Stimulated activated CD8-positive, alpha-beta memory T cell treated with anti-CD3 and anti-CD28 coated beads, Interleukin-4, amount 100 ng/mL, for 48 hours (primary cell): ENCODE measurements at places on chromosomes 3 and 15.
A peak's percentile ranks its signal among the peaks of the same experiment; 100 is the strongest.

- no peak for DNase-seq
Measured at GRCh38 chr3:114884213-114884923, 262.7 kb downstream of the ZBTB20 start.

DNA sequence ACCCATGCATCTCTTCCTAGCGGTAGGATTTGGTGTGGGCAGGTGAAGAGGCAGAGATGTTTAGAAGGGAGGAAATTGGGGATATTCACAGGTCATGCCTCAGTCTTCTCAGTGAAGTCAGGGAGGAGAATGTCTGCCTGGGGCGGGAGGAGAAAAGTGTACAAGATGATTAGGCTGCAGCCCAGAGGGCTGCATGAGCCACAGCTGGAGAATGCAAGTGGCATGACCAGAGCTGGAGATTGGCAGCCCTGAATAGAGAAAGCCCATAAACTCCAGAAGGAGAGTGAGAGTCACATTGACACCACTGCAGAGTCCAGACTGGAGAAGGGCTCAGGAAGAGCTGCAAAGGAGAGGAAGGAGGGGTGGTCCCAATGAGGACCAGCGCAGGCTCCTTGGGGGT, 22.6 kb downstream of the PDHB start:
- no peak for DNase-seq

DNA sequence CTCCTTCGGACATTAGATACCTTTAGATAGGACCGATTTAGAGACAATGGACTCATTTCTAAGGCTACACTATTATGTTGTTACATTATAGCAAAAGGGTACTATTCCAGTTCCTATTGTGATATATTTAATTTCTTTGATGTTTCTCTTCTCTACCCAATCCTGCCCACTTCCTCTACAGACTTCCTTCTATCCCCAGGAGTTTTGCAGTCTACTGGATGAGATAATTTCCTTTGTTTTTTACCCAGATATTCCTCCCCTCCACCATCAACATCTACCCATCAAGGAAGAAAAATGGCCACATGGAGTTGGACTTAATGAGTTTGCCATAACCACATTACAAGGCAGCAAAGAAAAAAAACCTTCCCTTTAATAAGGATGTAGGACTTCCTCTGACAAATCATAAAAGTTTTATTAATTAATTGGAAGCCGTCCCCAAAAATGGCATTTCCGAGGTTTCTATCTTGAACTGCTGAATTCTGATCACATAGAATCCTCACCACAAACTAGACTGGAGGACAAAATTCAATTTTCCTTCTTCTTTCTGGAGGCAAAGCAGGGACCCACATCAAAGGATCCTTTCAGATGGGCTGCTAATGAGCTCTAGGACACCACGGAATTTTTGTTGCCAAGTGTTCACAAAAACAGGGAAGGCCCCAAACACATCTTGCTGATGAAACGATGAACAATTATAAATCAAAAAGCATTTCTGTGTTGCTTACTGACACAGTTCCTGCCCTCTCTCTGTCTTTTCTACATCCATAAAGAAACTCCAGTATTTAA, 33.4 kb downstream of the FRMD4B start:
- no peak for DNase-seq

GRCh38 chr3:71031181-71031580, 552.3 kb downstream of the FOXP1 start:
- DNase-seq: no peak

DNA sequence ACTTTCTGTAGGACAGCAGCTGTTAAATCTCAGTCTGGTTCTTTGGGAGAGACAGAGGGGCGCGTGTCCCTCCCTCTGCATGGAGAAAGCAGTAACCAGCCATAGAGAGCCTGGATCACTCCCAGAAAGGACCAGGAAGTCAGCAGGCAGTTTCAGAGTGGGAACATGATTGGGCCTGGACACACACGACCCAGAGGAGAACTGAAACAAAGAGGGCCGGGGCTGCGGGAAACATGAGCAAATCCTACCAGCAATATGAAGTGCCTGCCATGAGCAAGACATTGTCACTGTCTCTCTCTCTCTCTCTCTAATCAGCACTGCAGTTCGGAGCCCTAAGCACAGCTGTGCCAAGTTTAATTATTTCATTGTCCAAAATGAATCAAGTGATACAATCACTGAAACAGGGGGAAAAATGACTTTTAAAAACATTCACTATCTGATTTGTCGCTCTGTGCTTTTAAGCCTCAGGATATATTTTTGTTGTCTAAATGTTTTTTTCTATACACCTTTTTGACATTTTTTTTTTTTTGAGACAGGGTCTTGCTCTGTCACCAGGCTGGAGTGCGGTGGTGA, 17.6 kb downstream of the MUC13 start:
- no peak for DNase-seq

DNA sequence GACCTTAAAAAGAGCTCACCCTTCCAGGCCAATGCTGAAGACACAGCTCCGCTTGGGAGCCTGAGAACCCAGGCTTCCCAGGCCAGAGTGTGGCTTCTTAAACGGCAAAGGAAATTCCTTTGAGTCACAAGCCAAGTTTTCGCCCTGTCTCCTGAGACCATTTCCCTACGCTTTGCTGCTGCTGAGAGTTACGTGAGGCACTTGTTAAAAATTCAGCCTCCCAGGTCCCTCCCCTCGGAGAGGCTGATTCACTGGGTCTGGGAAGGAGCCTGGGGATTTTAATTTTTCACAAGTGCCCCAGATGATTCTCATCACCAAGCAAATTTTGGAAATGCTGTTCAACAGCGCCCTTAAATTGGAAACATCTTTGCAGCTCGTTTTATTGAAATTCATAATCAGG, 25.5 kb downstream of the RLBP1 start:
- DNase-seq: no peak

GRCh38 chr15:85316244-85316934, 64.0 kb upstream of the AKAP13 start:
- no peak for DNase-seq

DNA sequence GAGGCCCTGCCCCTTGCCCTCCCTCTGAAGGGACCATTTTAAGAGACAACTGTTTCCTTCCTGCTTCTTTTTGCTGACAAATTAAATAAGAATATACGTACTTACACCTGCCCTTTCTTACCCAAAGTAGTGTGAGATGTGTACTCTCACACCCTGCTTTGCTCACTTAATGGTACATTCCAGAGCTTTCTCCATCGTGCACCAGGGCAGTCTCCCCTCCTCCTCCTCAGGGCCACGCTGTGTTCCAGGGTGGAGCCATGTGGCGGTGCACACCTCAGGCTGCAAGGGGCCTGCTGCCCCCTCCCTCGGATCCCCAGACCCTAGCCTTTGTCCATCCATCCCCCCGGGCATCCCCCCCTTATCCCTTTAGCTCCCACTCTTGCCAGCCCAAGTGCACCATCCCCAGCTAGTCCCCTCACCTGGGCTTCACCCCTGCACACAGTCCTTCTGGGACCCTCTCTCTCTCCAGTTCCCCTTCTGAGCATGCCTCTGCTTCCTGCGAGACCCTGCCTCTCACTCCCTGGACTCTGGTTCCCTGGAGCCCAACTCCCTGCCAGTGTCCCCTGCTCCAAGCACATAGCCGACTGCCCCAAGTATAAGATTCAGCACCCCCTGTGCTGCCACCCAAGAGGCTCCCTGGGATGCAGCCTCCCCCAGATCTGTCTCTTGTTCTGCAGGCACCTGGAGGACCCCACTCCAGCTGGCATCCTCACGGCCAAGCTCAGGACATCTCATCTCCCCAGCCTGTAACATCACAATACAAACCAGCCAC, 89.5 kb upstream of the IQSEC1 start:
- no peak for DNase-seq

- DNase-seq: no peak
Measured at GRCh38 chr3:53645754-53646153, 151.3 kb downstream of the CACNA1D start.

- DNase-seq: no peak
Measured at GRCh38 chr3:89373434-89373833, 266.0 kb downstream of the EPHA3 start.

- peak; percentile 95 for DNase-seq
Measured at GRCh38 chr15:101277038-101277822, at the start of gene SELENOS. Gene SELENOS, minus strand, starts transcription at chr15:101277485. Its CDS starts 68 bp downstream, at chr15:101277417.

GRCh38 chr15:63364399-63365272, 17.0 kb downstream of the CA12 start:
- DNase-seq: no peak

- DNase-seq: no peak
Measured at GRCh38 chr3:72232777-72233176, 447.8 kb upstream of the PROK2 start.

- no peak for DNase-seq
Measured at GRCh38 chr15:40437752-40438687, 2.7 kb upstream of the BAHD1 start.

GRCh38 chr15:57667171-57667849, 39.2 kb upstream of the POLR2M start:
- no peak for DNase-seq

DNA sequence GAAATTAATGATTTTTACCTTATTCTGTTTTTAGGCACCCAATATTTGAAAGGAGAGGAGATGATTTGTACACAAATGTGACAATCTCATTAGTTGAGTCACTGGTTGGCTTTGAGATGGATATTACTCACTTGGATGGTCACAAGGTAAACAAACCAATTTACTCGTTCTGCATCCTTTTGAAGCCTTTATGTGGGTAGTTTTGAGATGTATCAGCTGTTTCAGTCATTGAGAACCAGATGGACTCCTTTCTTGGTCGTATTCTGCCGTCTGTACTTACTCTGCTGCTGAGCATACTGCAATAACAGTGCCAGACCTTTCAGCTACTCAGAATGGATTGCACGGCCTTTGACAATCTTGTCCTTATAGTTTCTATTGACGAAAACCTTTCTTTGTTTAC, 13.3 kb downstream of the DNAJB11 start:
- no peak for DNase-seq

DNA sequence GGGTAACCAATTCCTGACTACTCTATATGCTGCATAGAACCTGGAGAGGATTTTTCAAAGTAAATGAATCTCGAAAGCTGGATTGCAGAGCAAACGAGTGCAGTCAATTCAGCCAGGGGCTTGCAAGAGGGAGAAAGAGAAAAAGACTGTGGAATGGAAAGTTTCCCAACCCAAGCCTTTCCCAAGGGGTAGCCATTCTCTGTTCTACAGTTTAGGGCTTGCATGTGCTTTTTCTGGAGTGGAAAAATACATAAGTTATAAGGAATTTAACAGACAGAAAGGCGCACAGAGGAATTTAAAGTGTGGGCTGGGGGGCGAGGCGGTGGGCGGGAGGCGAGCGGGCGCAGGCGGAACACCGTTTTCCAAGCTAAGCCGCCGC, 511 bp upstream of the RARB start:
- no peak for DNase-seq

GRCh38 chr3:188918093-188918492, 253.7 kb upstream of the TPRG1 start:
- DNase-seq: no peak

DNA sequence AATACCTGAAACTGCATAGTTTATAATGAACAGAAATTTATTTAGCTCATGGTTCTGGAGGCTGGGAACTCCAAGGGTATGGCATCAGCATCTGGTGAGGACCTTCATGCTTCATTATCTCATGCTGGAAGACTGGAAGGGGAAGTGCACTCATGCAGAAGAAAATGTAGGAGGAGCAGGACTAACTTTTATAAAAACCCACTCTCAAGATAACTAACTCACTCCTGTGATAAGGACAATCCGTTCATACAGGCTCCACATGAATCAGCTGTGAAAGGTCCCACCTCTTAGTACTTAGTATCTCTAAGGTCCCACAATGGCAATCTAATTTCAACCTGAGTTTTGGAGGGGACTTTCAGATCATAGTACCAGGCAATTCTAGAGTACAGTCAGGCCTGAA, 33.6 kb upstream of the APH1B start:
- no peak for DNase-seq

- DNase-seq: no peak
Measured at GRCh38 chr3:195462308-195462610, 19.4 kb upstream of the ACAP2 start.

- no peak for DNase-seq
Measured at GRCh38 chr3:98680723-98681122, 82.4 kb upstream of the ST3GAL6 start.

GRCh38 chr3:134992586-134992985, 197.5 kb downstream of the EPHB1 start:
- no peak for DNase-seq

GRCh38 chr3:47762233-47762632, 19.5 kb downstream of the SMARCC1 start:
- no peak for DNase-seq

GRCh38 chr15:57364282-57365007, 11.9 kb upstream of the CGNL1 start:
- DNase-seq: no peak

DNA sequence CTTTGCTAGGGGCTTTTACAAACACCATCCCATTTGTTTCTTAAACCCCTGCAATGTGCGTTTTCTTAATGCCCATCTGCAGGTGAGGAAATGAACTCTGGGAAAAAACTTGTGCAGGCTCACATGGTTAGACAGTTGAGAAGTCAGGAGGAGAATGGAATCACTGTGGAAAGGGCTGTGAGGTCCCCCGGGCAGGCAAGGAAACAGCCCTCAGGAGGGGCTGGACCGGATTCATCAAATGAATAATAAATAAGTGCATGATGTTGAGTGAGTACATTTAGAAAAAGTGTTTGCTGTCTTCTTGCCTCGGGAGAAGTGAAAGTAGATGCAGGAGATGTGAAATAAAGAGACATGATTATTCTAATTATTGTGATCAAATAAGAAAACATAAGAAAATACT, 76.6 kb downstream of the PGPEP1L start:
- DNase-seq: no peak

- no peak for DNase-seq
Measured at GRCh38 chr3:193506921-193507320, 47.8 kb downstream of the ATP13A4 start.

GRCh38 chr3:69339760-69340159, 46.1 kb downstream of the FRMD4B start:
- no peak for DNase-seq
